ENCODE measurements at places on chromosomes 6 and 20. TPM values are rescaled to one million over a fixed set of nuclear protein-coding genes. Genes with fewer than 3 reads are reported as not detected.

Gene SIRPB2
- not detected for polyA plus RNA-seq

Gene ZMYND8
- polyA plus RNA-seq, result 16.8 TPM

Gene BPIFA1
- not detected for polyA plus RNA-seq

Gene KCNK17
- not detected for polyA plus RNA-seq

Gene CDH4
- polyA plus RNA-seq, result 32.0 TPM

Gene GUCA1A
- 0.24 TPM for polyA plus RNA-seq

Gene ACOT8
- 68.7 TPM for polyA plus RNA-seq

Gene HLA-DRB5
- not detected for polyA plus RNA-seq

Gene MYL9
- polyA plus RNA-seq, result not detected

Gene DSTN
- polyA plus RNA-seq, result 238 TPM

Gene LY6G6F
- not detected for polyA plus RNA-seq

Gene TMEM151B
- 82.1 TPM for polyA plus RNA-seq

Gene HNF4A
- polyA plus RNA-seq, result not detected

Gene L3MBTL3
- polyA plus RNA-seq, result 47.6 TPM

Gene CLPSL1
- polyA plus RNA-seq, result not detected

Gene TCF21
- not detected for polyA plus RNA-seq

Gene TM9SF4
- 17.8 TPM for polyA plus RNA-seq

Data from neural cell (in vitro differentiated cells).